Spleen (tissue), 13 donors: ENCODE measurements at places on chromosomes 16 and 17. TPM values are rescaled to one million over a fixed set of nuclear protein-coding genes. Genes with fewer than 3 reads are reported as not detected.
A peak's percentile ranks its signal among the peaks of the same experiment; 100 is the strongest.

DNA sequence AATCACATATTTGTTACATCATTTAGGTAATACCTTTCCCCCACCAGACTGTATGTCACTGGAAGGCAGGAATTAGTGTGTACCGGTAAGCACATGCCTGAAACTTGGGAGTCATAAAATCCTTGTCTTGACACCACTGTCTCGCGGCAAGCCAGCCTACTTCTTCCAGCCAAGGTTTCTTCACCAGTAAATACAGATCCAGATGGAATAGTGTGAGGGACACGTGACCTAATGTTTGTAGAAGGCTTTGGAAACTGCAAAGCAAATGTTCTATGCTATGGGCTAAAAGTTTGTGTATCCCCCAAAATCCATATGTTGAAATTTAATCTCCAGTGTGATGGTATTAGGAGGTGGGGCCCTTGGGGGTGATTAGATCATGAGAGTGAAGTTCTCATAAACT, 126.1 kb downstream of the HS3ST4 start:
- no peak for DNase-seq
- H3K4me3 ChIP-seq, result no peak overlapping the region
- H3K4me1 ChIP-seq, result no peaks in the 10 kb centered on the region
- no peaks in the 10 kb centered on the region for H3K36me3 ChIP-seq
- H3K27me3 ChIP-seq, result no peaks in the 10 kb centered on the region
- H3K27ac ChIP-seq, result no peak overlapping the region

GRCh38 chr16:88531931-88532433, 38.2 kb upstream of the ZC3H18 start:
- H3K27me3 ChIP-seq, result no peaks in the 10 kb centered on the region
- peak overlapping the region; percentile 54 for H3K27ac ChIP-seq
- no peaks in the 10 kb centered on the region for H3K36me3 ChIP-seq
- peaks cover 22% of the 10 kb centered on the region for H3K4me1 ChIP-seq
- peak; percentile 82 for DNase-seq
- no peak overlapping the region for H3K4me3 ChIP-seq

DNA sequence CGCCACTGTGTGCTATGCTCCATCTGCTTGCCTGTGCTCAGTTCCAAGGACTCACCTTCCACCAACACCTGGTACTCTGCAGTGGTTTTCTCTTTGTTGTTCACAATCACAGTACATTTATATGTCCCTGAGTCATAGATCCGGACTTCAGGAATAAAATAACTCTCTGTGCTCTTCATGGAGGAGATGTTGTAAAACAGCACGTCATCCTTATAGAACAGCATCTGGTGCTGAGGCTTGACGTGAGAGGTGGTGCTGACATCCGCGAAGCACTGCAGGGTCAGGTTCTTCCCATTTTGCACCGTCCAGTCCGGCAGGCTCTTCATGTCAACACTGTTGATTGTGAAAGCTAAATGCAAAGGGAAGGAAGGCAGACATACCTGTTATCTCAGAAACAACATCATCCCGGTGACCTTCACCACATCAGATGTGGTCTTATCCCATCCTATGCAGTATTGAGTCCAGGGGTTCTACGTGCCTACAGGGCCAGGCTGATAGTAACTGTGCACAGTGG, 12.8 kb downstream of the PECAM1 start:
- H3K36me3 ChIP-seq, result no peaks in the 10 kb centered on the region
- H3K27ac ChIP-seq, result peak overlapping the region; percentile 66
- peaks cover 29% of the 10 kb centered on the region for H3K4me1 ChIP-seq
- H3K4me3 ChIP-seq, result no peak overlapping the region
- H3K27me3 ChIP-seq, result no peaks in the 10 kb centered on the region

- H3K36me3 ChIP-seq, result no peaks in the 10 kb centered on the region
- no peak for DNase-seq
- no peak overlapping the region for H3K4me3 ChIP-seq
- no peaks in the 10 kb centered on the region for H3K4me1 ChIP-seq
Observed at GRCh38 chr16:5108505-5109158, 11.0 kb upstream of the EEF2KMT start.

DNA sequence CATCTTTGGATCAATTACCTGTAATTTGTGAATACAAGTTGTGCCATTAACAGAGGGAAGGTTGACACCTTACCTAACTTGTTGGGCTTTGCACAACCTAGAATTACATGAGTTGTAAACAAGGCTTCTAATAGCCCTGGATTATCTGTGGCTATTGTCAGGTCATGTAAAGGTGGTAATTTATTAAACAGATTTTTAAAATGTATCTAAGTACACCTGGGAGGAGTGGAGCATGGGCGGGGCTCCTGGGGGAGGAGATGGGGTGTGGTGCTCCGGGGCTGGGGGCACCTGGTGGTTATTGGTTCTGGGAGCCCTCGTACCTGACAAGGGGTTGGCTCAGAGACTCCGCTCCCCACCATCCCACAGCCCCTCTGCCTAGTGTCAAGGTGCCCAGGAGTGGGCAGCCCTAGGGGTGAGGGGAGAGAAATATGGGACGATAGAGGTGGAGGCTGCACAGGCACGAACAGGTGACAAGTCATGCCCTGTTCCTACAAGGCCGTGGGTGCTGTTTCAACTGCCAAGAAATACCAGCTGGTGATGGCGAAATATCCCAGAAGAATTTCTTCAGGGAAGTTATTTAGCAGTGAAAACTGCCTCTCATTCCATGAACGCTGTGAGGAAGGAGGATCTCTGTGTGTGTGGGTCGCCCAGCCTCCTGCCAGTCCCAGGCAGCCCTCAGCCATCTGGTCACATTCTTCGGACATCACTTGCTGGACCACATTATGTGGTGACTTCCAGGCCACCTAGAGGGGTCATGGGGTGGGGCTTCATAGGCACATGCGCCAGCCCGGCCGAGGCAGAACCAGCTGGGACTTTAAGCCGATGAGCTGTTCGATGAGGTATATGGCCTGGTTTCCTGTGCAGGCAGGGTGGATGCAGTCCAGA, 55.5 kb upstream of the IRX3 start:
- no peaks in the 10 kb centered on the region for H3K36me3 ChIP-seq
- no peaks in the 10 kb centered on the region for H3K27me3 ChIP-seq
- H3K27ac ChIP-seq, result no peak overlapping the region
- no peaks in the 10 kb centered on the region for H3K4me1 ChIP-seq

DNA sequence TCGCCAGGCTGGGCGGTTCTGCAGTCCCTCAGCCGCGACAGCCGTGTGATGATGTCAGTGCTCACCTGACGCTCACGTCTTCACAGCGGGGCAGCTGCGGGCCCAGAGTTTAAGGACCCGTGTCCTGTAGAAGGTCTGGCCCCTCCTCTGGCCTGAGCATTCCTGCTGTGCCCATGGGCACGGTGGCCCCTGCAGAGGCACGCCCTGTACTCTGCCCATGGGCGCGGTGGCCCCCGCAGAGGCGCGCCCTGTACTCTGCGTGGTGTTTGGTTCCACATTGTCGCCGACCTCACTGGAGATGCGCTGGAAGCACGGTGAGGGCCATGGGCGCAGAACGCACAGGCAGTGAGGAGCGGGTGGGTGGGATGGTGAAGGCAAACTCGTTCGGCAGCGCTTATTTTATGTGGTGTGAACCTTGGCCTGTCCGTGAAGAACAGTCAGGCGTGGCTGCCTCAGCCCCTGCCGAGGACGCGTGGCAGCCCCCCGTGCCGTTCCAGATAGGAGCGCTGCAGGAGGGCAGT, 122.0 kb downstream of the BANP start:
- H3K27me3 ChIP-seq, result no peaks in the 10 kb centered on the region
- peaks cover 30% of the 10 kb centered on the region for H3K4me1 ChIP-seq
- peaks cover 94% of the 10 kb centered on the region for H3K36me3 ChIP-seq
- peak; percentile 64 for DNase-seq

DNA sequence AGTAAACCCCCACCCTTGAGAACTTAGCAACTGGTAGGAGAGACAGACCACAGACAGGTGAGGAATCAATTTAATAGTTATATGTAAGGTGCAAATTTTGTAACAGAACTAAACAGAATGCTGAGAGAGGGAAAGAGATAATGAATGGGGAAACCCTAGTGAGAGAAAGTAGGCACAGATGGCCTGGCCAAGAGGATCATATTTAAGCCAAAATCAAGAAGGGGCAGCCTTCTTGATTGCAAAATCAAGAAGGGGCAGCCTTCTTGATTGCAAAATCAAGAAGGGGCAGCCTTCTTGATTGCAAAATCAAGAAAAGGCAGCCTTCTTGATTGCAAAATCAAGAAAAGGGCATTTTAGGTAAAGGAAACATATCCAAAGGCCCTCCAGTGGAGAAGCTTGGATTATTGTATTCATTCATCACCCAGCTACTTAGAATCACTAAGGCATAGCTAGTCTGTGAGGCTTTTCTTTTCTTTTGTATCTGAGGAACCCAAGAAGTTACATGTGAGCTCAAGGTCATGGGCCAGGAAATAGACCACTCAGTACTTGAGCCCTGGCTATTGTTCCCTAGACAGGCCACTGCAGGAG, 190.6 kb downstream of the CYLD start:
- H3K4me3 ChIP-seq, result no peak overlapping the region
- no peaks in the 10 kb centered on the region for H3K36me3 ChIP-seq
- no peaks in the 10 kb centered on the region for H3K27me3 ChIP-seq
- no peaks in the 10 kb centered on the region for H3K4me1 ChIP-seq

GRCh38 chr17:71725811-71726210, 395.0 kb upstream of the SOX9 start:
- H3K27ac ChIP-seq, result no peak overlapping the region
- no peaks in the 10 kb centered on the region for H3K36me3 ChIP-seq

DNA sequence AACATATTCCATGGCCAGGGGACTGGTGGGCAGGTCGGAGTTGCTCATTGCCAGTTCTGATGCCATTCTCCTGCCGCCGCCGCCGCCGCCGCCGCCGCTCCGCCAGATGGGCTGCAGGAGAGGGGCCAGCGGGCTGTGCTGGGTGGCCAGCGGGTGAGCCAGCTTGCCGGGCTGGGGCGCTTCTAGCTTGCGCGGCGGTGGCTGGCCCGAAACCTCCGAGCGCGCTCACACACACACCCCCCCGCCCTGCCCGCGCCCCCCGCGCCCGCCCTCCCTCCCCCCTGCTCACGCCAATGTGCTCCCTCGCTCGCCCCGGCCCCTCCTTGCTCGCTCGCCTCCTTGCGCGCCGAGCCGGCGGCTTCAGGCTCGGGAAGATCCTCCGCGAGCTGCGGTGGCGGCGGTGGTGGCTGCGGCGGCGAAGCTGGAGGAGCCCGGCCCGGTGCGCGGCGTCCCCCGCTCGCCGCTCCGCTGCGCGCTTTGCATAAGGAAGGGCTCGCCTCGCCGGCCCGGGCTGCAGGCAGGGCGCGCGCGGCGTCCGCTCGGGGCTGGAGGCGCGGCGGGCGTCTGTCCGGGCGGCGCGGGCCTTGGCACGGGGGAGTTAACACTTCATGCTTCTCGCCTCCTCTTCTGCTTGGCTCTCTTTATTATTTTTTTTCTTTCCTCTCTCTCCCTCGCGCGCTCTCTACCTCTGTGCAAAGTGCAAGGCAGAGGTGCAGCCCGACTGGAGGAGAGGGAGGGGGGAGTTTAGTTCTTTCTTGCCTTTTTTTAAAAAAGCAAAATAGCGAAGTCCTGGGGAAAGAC, 500 bp downstream of the MAF start:
- H3K4me1 ChIP-seq, result peaks cover 12% of the 10 kb centered on the region
- no peaks in the 10 kb centered on the region for H3K36me3 ChIP-seq
- peak overlapping the region; percentile 92 for H3K27ac ChIP-seq

DNA sequence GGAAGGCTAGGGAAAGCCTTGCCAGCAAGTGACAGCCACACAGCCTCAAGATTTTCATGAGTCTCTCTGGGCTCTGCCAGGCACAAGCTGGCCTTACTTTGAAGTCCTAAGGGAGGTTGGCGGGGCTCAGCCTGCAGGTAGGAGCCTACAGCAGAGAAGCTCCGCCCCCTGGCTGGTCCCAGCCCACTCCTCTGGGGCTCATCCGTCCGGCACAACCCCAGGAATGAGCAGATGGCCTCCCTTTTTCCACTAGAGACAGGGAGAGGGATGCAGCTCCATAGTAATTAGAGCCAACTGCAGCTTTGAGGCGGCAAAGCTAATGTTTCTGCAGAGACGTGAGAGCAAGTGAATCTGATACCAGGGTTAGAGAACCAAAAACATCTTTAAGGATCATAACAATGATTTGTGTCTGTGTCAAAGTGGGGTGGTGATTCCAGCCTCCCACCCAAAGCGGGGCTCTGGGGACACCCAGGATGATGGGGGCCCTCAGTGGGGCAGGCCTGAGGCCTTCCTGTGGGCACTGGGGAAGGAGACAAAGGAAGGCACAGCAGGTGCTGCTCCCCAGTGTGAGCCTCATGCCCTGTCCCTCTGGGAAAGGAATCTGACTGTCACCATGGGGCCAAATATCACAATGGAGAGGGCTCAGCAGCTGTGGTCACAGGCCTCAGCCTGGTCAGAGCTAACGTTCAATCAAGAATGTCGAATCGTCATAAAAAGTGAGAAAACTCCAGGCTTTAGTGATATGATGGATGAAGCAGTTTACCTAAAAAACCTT, 61.5 kb downstream of the RBFOX3 start:
- no peaks in the 10 kb centered on the region for H3K36me3 ChIP-seq
- H3K27ac ChIP-seq, result no peak overlapping the region
- H3K4me3 ChIP-seq, result no peak overlapping the region
- no peaks in the 10 kb centered on the region for H3K27me3 ChIP-seq
- H3K4me1 ChIP-seq, result no peaks in the 10 kb centered on the region

GRCh38 chr17:65278050-65278819, 141.1 kb downstream of the RGS9 start:
- no peaks in the 10 kb centered on the region for H3K4me1 ChIP-seq
- no peak overlapping the region for H3K4me3 ChIP-seq
- DNase-seq, result no peak
- H3K27ac ChIP-seq, result no peak overlapping the region

GRCh38 chr16:25045696-25046381, 30.7 kb upstream of the ARHGAP17 start:
- no peak for DNase-seq
- H3K27me3 ChIP-seq, result no peaks in the 10 kb centered on the region
- H3K36me3 ChIP-seq, result no peaks in the 10 kb centered on the region
- no peak overlapping the region for H3K4me3 ChIP-seq

DNA sequence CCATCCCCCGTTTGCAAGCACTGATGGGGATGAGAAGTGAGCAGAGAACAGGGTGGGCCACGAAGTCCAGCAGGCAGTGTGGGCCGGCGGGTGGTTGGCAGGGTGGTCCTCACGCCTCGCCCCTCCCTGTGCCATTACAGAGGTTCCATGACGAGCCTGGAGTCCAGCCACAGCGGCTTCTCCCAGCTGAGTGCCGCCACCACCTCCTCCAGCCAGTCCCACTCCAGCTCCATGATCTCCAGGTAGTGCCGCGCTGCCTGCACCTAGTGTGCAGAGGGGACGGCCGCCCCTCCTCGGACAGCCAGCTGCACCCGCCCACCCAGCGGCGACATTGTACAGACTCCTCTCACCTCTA, 73.0 kb downstream of the SEC14L1 start:
- H3K27me3 ChIP-seq, result no peaks in the 10 kb centered on the region
- H3K27ac ChIP-seq, result no peak overlapping the region
- H3K36me3 ChIP-seq, result peaks cover 94% of the 10 kb centered on the region
- H3K4me3 ChIP-seq, result no peak overlapping the region
- peaks cover 72% of the 10 kb centered on the region for H3K4me1 ChIP-seq
- DNase-seq, result no peak

GRCh38 chr16:89191901-89192185, 8.5 kb downstream of the SLC22A31 start:
- H3K4me1 ChIP-seq, result peaks cover 9% of the 10 kb centered on the region
- DNase-seq, result no peak
- H3K36me3 ChIP-seq, result no peaks in the 10 kb centered on the region
- H3K27ac ChIP-seq, result peak overlapping the region; percentile 61
- peak overlapping the region; percentile 36 for H3K4me3 ChIP-seq

GRCh38 chr16:67676516-67676915, 9.9 kb downstream of the C16orf86 start:
- peaks cover 18% of the 10 kb centered on the region for H3K4me1 ChIP-seq
- peak; percentile 40 for DNase-seq
- no peaks in the 10 kb centered on the region for H3K27me3 ChIP-seq

PYY gene
- polyA plus RNA-seq, result not detected

WFDC1 gene
- 2.2 TPM for polyA plus RNA-seq

ACSM5 gene
- 1.00 TPM for polyA plus RNA-seq

OR3A1 gene
- polyA plus RNA-seq, result 0.16 TPM

CA7 gene
- polyA plus RNA-seq, result not detected

SLC13A2 gene
- polyA plus RNA-seq, result not detected
